ENCODE measurements at places on chromosomes 2 and 18.
A peak's percentile ranks its signal among the peaks of the same experiment; 100 is the strongest.

- DNase-seq = no peak
Measured at GRCh38 chr2:142315346-142315745, 184.5 kb upstream of the LRP1B start.

DNA sequence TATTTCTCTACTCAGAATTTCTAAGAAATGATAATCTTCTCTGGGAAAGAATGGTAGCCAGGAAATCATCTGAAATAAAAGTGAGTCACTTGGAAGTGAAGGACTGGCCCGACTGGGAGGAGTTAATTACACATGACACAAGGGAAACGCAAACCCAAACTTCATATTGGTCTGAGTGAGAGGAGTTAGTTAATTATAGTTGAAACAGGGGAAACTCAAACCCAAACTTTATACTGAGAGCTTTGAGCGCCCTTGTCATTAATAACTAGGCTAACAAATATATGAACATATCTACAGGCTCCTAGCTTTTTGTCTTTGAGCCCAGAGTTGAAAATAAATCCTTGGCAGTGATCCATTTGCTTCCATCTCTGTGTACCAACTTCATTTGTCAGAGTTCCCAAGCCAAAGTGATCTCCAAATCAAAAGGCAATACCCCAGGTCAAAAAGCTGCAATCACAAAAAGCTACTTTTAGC is 187.8 kb upstream of the COL3A1 start:
- DNase-seq = no peak

GRCh38 chr18:28175150-28175929 is 1.6 kb downstream of the CDH2 start:
- DNase-seq = no peak

- peak; percentile 46 for DNase-seq
Measured at GRCh38 chr2:153478289-153479261, at the start of gene RPRM. TSS of gene RPRM (minus strand) at chr2:153478762. CDS start at chr2:153478565, 197 bp downstream.

GRCh38 chr2:236972491-236973342 is 113.0 kb upstream of the COPS8 start:
- no peak for DNase-seq

DNA sequence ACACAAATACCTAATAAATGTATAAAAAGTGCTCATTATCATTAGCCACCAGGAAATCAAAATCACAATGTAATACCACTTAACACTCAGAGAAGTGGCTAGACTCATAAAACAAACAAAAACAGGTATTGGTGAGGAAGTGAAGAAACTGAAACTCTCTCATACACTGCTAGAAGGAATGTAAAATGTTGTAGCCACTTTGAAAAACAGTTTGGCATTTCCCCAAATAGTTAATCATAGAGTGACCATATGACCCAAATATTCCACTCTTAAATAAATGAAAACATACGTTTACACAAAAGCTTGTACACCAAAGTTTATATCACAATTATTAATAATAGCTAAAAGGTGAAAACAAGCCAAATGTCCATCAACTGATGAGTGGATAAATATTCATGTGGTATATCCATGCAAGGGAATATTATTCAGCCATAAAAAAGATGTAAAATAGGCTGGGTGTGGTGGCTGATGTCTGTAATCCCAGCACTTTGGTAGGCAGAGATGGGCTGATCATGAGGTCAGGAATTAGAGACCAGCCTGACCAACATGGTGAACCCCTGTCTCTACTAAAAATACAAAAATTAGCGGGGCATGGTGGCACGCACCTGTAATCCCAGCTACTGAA is 86.2 kb upstream of the COL5A2 start:
- no peak for DNase-seq

GRCh38 chr2:55239656-55240222 is 7.3 kb downstream of the RPS27A start:
- DNase-seq = no peak

DNA sequence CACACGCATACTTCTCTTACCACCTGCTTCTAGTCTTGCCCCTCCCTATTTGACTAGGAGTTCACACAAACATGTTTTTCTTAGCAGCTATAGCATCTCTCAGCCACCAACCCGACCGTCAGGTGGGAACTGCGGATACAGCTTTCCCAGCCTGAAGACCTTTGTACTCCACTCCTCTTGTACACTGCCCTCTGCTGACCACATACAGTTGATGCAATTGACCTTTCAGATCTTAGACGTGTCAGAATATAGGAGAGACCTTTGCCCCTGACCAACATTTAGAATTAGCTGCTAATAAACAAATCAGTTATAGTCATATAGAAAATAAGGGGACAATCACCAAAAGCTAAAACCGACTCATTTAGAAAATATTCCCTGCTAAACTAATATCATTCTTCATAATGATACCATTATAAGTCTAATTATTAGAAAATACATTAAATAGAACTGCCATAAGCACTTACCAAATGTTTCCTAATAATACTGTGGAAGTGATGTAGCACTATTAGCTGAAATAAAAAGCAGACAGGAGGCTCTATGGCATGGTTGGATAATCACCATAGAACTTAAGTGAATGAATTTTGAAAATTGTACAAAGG is 208.4 kb downstream of the RAD51AP2 start:
- DNase-seq = no peak

DNA sequence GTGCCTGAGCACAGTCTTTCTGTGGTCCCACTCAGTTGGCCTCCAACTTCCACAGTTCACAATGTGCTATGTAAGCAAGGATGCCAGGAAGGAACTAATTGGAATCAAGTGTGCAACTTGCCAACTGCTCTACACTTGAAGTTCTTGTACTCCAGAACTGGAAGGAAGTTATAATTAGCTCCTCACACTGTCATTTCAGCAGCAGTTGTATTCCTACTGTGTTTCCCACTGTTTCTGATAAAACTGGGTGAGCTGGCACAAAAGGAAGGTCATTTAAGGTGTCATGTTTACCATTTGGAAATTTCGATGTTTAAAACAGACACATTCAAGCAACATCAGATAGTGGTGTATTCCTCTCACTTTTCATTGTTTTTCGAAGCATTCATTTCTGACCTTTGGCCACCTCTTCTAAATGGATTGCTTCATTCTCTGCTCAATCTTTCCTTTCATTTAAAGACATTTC is 84.2 kb downstream of the ANTXR1 start:
- DNase-seq = no peak

DNA sequence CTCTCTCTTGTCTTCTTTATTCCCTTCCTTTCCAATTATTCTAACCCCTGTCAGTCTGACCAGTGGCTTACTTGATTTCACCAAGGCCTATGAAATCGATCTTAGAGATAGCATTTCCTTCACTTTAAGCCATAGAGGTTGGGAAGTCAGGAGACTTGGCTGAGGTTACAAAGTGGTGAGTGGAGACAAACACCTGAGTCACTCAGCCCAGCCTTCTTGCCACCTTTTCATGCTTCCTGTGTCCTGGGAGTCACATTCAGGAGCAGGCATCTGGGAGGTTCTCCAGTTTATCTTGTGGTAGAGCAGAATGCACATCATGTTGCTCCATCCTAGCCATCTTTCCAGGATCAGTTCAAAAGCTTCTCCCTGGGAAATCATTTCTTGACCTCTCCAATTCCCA is 59.1 kb downstream of the VSNL1 start:
- no peak for DNase-seq

DNA sequence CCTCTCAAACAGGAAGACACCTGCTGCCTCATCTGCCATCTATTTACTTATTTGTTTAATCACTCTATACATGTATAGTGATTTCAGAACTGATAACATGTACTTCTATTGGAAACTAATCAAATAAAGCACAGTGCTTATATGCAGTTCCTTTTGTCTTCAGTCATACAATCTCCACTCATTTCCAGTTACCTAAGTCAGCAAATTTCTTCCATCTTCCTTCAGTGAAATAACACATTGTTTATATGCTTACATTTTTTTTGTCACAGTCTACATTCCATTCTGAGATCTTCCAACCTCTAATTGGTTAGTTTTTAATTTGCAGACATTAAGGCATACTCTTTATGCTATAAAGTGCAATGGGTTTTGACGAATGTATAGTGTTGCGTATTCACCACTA is 300.6 kb downstream of the NAPG start:
- DNase-seq = no peak

DNA sequence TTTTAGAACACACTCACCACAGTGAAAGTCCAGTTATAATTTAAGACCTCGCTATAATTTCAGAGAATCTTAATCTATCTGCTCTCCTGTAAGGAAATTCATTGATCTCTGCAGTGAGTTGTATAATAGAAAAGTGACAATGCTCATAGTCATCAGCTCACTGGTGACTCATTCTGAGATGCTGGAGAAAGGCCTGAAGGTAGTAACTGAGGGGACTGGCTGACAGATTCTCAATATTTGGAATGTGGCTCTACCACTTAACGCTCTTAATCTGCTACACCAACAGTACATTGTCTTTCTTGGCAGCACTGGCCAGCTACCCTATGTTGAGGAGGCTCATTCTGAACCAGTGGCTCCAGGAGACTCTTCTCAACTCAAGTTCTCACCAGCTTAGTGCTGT is 246.1 kb downstream of the RPRM start:
- no peak for DNase-seq

DNA sequence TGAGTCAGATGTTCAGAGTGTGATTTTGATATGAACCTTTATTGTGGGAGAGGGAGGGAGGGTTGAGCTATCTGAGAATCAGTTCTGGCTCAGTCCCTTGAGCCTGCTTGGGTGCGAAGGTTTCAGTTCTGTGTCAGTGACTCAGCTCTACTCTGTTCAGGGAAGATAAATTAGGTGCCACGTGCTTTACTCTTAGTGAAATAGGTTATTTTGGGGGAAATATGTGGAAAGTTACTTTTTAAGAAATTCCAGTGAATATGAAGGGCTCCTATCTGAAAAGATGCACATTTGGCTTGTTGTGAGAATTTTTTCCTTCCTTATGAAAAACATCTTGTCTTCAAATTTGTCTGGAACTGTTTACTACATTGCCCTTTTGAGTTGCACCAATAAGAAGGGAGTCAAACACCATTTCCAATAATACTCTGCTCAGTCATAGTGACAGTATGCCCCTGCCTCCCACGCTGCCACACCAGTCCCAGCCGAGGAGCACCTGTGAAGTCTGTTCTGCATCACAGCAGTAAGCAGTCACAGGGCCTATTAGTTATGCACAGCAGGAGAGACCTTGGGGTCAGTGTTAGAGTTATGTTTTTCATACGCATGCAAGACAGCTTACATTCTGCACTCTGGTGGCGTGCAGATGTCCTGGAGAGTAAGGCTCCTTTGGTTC is 32.8 kb upstream of the DNAH7 start:
- DNase-seq = no peak

DNA sequence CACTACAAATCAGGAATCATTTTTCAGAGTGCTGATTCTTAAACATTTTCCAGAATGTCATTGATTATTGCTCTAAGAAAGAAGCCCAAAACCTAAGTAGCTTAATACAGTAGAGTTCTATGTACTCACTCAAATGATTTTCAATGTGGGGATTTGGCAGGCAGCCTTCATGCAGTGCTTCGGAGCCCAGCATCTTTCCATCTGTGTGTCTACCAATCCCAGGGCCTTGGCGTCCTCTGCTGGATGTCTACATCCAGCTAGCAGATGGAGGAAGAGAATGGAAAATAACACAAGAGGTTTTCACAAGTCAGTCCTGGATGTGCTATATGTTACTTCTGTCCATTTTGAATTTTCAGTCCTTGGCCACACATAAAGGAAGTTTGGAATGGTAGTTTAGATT is 151.8 kb downstream of the RDH14 start:
- DNase-seq = no peak

- DNase-seq = no peak
Measured at GRCh38 chr2:235070063-235070706, 118.4 kb downstream of the SH3BP4 start.

GRCh38 chr2:102837626-102838198 is 75.9 kb downstream of the TMEM182 start:
- DNase-seq = no peak

- no peak for DNase-seq
Measured at GRCh38 chr2:219551441-219552381, 7.9 kb downstream of the TMEM198 start.

GRCh38 chr2:112138159-112139032 is at the start of gene FBLN7:
TSS of gene FBLN7 (plus strand) at chr2:112138385. CDS start at chr2:112138656, 271 bp downstream.
- DNase-seq = no peak

DNA sequence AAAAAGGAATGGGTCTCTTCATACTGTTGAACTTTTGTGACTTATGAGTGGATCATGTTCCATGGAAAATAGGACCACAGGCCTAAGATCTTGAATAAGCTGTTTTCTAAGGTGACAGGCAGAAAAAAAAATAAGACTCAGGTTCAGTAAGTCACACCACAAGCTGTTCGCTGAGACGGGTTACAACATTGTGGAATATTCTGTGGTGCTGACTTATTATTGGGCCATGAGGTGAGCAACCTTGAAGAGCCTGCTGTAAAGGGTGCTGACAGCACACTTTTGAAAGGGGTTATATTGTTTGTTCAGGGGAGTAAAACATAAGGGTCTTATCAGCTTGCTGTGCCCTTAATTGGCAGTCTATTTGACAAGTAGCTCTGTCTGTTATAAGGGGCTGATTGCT is 439.8 kb upstream of the SLC14A2 start:
- DNase-seq = no peak

GRCh38 chr2:37707393-37707792 is 36.0 kb upstream of the CDC42EP3 start:
- DNase-seq = no peak

Data from CD4-positive, alpha-beta T cell treated with Interleukin-17A for 1 hour (primary cell).